SJSA1 (cell line): ENCODE measurements at places on chromosomes 6 and 20.

DNA sequence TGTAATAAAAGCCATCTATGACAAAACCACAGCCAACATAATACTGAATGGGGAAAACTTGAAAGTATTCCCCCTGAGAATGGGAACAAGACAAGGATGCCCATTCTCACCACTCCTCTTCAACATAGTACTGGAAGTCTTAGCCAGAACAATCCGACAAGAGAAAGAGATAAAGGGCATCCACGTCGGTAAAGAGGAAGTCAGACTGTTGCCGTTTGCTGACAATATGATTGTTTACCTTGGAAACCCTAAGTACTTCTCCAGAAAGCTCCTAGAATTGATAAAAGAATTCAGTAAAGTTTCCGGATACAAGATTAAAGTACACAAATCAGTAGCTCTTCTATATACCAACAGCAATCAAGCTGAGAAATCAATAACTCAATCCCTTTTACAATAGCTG, 14.0 kb upstream of the RUNX2 start:
- DNase-seq: no peak

DNA sequence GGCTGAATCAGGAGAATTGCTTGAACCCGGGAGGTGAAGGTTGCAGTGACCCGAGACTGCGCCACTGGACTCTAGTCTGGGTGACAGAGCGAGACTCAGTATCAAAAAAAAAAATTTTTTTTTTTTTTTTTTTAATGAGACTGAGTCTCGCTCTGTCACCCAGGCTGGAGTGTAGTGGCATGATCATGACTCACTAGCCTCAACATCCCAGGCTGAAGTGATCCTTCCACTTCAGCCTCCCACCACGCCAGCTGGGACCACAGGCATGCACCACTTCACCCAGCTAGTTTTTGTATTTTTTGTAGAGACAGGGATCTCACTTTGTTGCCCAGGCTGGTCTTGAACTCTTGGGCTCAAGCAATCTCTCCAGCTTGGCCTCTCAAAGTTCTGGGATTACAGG, 53.3 kb downstream of the MYO6 start:
- peak; percentile 7 for DNase-seq

DNA sequence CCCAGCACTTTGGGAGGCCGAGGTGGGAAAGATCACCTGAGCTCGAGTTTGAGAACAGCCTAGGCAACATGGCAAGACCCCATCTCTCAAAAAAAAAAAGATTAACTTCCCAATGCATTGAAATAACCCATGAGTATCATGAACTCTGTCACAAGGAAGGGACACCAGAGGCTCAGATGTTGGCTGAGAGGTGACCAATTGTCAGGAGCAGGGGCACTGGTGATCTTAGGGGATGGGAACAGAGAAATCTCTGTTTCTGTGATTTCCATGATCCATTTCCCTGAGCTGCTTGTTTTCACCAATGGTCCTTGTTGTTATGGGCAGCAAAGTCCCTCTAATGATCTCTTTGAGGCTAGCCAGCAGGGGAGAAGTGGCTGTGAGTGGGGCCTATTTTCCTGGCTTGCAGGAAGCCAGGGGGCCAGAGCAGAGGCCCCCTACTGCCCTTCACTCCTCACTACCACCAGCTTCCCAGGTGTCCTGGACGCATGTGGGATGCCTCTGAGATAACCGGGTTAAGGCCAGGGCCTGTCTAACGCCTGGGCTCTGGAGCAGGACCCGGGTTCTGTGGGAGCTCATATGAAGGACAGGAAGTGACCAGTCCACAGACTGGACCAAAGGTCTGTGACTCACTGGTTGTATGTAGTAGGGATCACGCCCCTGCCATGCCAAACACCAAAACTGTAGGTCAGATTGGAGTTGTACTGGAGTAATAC, 54.4 kb downstream of the PCNA start:
- peak; percentile 46 for DNase-seq

- DNase-seq: no peak
Observed at GRCh38 chr6:157552081-157552747, 171.2 kb downstream of the ZDHHC14 start.

- DNase-seq: no peak
Observed at GRCh38 chr6:133132466-133132971, 108.6 kb upstream of the EYA4 start.

GRCh38 chr6:144033816-144034735, 26.0 kb upstream of the PLAGL1 start:
- DNase-seq: no peak

DNA sequence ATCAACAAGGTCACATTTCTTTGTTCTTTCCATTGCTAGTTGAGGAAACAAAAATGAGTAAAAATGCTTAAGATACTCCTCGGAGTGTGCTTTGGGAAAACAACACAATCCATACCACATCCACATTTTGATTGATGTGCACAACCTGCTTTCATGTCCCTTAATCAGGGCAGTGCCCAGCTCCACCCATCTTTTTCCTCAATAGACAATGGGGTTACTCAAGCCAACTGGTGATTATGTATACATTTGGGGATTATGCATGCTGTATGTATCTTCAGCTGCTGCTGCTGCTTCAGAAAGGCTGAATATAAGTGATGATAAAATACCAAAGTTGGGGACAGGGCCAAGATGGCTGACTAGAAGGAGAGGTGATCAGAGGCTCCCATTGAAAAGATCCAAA, 155.2 kb upstream of the VGLL2 start:
- DNase-seq: no peak

DNA sequence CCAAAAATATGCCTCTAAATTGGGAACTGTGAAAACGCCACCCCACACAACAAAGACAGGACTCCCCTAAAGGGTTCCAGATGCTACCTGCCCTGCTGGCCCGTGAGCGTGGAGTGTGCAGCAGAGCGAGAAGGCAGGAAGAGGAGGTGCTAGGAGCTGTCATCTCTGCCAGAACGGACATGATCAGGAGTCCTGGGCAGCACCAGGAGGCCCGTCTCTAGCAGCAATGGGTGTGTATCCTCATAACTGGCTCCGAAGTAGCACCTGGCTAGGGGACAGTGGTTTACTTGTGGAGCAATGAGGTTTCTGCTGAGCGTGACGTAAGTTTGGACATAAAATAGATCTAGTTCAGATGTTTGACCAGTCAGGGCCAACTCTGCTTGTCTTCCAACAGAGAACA, 226.0 kb downstream of the CDH4 start:
- DNase-seq: no peak

DNA sequence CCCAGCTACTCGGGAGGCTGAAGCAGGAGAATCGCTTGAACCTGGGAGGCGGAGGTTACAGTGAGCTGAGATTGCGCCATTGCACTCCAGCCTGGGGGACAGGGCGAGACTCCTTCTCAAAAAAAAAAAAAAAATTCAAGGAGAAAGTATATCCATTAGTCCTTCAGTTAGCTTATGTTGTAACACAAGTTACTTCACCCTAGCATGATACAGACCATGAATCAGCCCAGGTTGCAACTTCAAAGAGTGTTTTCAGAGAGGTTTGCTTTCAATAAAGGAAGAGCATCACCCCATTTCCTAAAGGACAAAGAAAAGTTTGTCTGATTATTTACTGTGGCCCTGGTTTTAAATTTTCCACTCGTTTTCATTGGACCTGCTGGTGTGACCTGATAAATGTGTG, 73.0 kb downstream of the SERAC1 start:
- no peak for DNase-seq

DNA sequence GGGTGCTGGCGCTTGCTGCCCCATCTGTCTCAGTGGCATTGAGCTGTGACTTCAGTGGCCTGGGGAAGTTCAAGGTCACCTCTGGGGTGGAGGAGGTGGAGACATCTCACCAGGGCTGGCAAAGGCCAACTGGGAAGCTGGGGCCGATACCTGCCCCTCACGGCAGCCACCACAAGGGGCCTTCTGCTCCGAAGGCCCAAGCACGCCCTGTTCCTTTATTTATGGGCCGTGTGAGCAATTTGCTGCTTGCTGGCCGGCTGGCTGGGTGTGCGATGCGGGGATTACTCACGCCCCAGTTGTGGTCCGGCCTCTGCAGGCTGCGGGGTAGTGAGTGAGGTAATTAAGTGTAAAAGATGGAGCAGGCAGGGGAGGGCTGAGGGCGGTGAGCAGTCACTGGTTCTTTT, 13.2 kb upstream of the SCRT2 start:
- DNase-seq: no peak

DNA sequence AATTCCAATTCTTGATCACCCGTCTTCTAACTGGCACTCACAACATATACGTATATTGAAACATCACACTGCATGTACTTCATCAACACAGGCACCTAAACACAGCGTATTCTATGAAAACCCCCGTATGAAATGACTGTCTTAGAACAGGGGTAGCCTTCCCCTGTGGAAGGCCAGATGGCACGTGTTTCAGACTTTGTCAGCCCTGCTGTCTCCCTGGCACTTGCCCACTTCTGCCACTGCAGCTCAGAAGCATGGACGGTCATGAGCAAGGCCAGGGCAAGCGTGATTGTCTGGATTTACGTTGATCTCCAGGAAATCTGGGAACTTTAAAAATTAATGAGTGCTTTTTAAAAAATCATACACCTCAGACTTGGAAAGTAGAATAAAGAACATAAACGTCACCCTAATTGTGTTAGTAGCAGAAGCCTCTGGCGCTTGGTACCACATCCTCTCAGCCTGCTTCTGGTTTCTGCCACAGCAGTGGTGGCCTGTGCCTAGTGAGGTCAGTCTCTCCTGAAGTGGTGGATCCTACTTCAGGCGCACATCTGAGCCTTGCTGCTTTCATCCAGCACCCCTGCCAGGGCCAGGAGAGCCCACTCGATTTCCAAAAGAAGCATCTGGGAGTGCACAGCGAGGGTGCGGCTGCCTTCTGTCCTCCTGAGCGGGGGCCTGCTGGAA, 18.3 kb downstream of the PDE10A start:
- DNase-seq: no peak

GRCh38 chr6:142395768-142396231, 94.0 kb downstream of the ADGRG6 start:
- DNase-seq: no peak

- no peak for DNase-seq
Observed at GRCh38 chr6:47478233-47479139, 897 bp downstream of the CD2AP start.

- no peak for DNase-seq
Observed at GRCh38 chr6:119273272-119274196, 76.0 kb downstream of the MAN1A1 start.
